ENCODE measurements at places on chromosomes 7 and 10. TPM values are rescaled to one million over a fixed set of nuclear protein-coding genes. Genes with fewer than 3 reads are reported as not detected.

The GPC2 gene
- total RNA-seq = 1.9 TPM

The PRKCQ gene
- 0.14 TPM for total RNA-seq

The WEE2 gene
- total RNA-seq = not detected

The DAGLB gene
- 15.3 TPM for total RNA-seq

The ASB10 gene
- total RNA-seq = not detected

The NEUROG3 gene
- not detected for total RNA-seq

The MYH16 gene
- total RNA-seq = 0.43 TPM

The SPDYE2 gene
- total RNA-seq = not detected

The CH25H gene
- 0.29 TPM for total RNA-seq

The RBP3 gene
- total RNA-seq = under 0.01 TPM

The TMEM229A gene
- not detected for total RNA-seq

The SCIN gene
- 3.6 TPM for total RNA-seq

The EPHB4 gene
- total RNA-seq = 61.5 TPM

The EBF3 gene
- not detected for total RNA-seq

The COL1A2 gene
- 2,752 TPM for total RNA-seq

The GNA12 gene
- 44.1 TPM for total RNA-seq

The CYP3A4 gene
- not detected for total RNA-seq

The MEIG1 gene
- not detected for total RNA-seq
